ENCODE measurements at places on chromosomes 6 and 20. TPM values are rescaled to one million over a fixed set of nuclear protein-coding genes. Genes with fewer than 3 reads are reported as not detected.

Gene NKAPL
- 2.7 TPM for total RNA-seq

DNA sequence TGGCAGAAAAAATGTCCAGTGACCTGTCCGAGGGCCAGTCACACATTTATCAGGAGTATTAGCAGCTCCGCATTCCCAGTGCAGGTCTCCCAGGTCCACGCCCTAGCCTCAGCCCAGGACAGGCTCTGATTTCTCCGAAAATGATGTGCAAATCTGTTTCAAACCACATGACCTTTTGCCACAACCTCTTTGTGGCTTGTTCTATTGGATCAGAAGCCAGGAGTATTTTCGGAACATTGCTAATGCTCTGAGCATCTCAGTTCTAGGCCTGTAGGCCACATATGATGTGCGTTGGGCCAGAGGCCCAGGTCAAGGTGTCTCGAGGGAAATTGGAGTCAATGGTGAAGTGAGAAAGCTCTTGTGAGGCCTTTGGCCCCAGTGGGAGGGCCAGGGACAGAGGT is 40.4 kb downstream of the SNX5 start:
- DNase-seq, result peak; percentile 92

DNA sequence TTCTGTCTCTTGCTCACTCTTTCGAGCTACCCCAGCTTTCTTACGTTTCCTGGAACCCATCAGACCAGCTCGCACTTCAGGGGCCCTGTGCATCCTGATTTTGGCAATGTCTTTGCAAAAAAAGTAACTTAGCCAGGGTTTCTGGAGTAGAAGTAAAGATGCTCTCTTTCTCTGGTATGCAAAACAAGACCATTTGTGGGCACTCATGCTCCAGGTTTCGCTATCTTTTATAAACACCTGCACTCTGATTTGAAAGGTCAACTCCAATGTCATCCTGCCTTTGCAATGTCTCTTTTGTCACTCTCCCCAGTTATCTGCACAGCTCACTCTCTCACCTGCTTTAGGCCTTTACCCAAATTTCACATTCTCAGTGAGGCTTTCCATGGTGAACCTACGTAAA is 869.1 kb downstream of the QKI start:
- no peak for DNase-seq

Gene ZC2HC1B
- total RNA-seq, result not detected

Gene TPBG
- total RNA-seq, result 22.1 TPM

- no peak for DNase-seq
These were observed 122.2 kb downstream of the UNC5CL start for GRCh38 chr6:40916845-40917244.

DNA sequence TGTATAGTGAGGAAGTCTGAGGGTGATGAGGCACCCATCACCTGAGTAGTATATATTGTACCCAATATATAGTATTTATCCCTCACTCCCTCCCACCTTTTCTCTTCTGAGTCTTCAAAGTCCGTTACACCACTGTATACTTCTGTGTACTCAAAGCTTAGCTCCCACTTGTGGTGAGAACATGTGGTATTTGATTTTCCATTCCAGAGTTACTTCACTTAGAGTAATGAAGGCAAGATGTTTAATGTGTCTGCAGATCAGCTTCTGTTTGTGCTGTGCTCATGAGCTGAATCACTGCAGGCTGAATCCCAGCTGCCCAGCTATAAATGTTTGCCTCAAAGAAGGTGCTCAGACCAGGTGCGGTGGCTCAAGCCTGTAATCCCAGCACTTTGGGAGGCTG is 139.3 kb upstream of the FOXA2 start:
- no peak for DNase-seq

Gene SLC22A16
- total RNA-seq, result 1.00 TPM

DNA sequence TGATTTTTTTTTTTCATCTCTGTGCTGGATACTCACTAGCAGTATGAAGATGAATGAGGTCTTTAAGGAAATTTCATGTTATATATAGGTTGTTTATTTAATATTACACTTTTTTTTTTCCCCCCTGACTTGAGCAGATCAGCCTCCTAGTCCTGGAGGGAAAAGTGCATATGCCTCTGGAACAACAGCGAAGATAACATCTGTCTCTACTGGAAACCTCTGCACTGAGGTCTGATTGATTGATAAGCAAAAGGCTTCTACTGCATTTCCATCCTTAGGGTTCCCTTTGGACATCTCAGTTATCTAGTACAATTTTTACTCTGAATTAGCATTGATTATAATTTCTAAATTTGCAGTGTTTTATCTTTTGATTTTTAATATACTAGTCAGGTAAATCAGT is 49.8 kb upstream of the KIF25 start:
- DNase-seq, result no peak

DNA sequence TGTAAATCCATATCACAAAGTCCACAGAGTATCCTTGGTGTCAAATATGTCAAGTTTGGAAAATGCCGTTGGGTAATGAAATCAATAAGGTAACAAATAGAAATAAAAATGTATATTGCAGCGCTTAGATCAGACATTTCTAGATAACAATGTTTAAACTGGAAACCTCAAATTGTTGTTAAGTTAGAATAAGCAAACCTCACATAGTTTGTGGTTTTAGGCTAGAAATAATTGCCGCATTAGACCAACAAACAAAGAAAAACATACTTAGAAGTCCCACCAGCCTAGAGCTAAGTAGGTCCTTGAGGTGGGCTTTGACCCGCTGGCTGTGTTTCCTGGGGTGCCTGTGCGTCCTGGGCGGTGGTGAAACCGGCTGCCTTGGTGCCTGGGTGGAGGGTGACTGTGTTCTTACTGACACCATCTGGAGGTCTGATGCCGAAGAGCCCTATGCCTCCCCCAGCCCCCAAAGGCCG is 71.4 kb downstream of the DACT2 start:
- DNase-seq, result no peak

GRCh38 chr6:107185391-107185970 is 70.2 kb upstream of the BEND3 start:
- DNase-seq, result no peak

Gene SLC22A23
- 5.6 TPM for total RNA-seq

- DNase-seq, result no peak
These were observed 589 bp downstream of the RNF5 start for GRCh38 chr6:32178547-32179440.

GRCh38 chr6:52537001-52537753 is 39.7 kb downstream of the TRAM2 start:
- no peak for DNase-seq

Gene CCHCR1
- total RNA-seq, result 9.6 TPM

GRCh38 chr6:108968325-108969316 is 120.4 kb downstream of the ARMC2 start:
- no peak for DNase-seq

GRCh38 chr6:158879180-158879579 is 60.0 kb upstream of the EZR start:
- DNase-seq, result no peak

DNA sequence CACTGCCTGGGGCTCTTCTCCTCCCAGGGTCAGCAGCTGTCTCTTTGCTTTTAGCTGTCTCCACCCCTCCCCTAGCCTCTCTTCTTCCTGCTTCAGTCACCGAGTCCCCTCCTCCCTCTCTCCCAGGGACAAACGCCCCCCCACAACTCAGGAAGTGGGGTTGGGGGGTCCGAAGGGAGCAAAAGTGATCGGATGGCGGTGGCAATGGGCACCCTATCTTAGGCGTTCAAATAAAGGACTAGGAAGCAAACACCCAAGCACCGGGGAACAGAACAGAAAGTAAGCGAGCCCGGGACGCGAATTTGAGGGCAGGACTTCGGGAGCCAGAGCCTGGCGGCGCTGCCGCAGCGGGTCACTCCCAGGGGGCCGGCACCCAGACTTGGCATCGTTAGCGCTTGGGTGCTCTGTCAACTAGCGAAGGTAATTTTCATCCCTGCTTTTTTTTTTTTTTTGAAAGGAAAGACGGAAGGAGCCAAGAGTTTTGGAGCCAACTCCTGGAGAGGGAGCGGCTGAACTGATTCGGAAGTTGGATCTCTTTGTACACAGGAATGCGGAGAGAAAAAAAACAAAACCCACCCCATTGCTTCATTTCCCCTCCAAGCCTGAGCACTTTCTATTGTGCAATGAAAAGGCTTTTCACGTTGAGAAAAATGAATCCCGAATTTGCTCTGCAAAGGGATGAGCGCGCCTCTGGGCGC is 815 bp upstream of the ITPR3 start:
- DNase-seq, result no peak

Gene TRMT11
- total RNA-seq, result 22.4 TPM

Gene TCF15
- 2.2 TPM for total RNA-seq

DNA sequence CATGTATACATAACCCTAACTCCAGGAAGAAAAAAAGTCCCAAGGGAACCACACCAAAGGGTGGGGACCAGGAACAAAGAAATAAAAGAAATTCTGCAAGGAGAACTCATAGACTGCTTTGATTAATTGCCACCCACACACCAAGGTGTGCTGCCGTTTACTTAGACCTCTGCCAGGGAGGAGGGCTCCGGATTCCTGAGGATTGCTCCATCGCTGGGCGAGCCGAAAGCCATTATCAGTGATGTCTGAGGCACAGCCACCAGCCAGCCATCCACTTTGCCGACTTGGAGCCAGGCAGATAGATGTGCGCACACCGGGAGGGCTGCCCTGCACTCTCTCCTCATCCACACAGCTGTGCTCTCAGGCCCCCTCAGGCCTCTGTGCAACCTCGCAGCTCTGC is 272.7 kb upstream of the FOXQ1 start:
- DNase-seq, result no peak

Gene PI3
- total RNA-seq, result not detected

DNA sequence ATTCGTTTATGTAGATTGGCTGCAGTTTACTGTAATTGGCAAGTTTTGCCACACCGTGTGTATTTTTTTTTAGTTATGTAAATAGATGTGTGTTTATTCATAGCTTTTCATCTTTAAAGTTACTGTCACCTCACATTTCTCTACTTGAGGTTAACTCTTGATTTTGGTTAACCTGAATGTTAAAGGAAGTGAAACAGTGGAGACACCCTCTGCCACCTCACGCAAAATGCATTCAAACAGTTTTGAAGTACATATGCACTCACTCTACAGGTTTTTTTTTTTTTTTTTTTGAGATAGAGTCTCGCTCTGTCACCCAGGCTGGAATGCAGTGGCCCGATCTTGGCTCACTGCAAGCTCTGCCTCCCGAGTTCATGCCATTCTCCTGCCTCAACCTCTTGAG is 17.7 kb downstream of the OR2A4 start:
- DNase-seq, result no peak

Gene NHSL1
- 15.5 TPM for total RNA-seq

Gene SLC22A1
- 1.9 TPM for total RNA-seq

GRCh38 chr20:3193806-3194616 is 10.5 kb downstream of the DDRGK1 start:
- no peak for DNase-seq

GRCh38 chr6:135086414-135086764 is 31.8 kb upstream of the HBS1L start:
- DNase-seq, result no peak

Gene PRL
- not detected for total RNA-seq

Gene NKX2-2
- total RNA-seq, result 0.23 TPM

Gene PBOV1
- total RNA-seq, result not detected

GRCh38 chr6:145875496-145876211 is 61.1 kb upstream of the FBXO30 start:
- DNase-seq, result no peak

Gene REM1
- 6.7 TPM for total RNA-seq

- DNase-seq, result no peak
These were observed 110.2 kb downstream of the GJA10 start for GRCh38 chr6:90004511-90004910.

Gene ULBP2
- total RNA-seq, result 0.43 TPM

- DNase-seq, result no peak
These were observed 57.4 kb upstream of the PROKR2 start for GRCh38 chr20:5374171-5374570.

Gene HLA-DMB
- 8.0 TPM for total RNA-seq

DNA sequence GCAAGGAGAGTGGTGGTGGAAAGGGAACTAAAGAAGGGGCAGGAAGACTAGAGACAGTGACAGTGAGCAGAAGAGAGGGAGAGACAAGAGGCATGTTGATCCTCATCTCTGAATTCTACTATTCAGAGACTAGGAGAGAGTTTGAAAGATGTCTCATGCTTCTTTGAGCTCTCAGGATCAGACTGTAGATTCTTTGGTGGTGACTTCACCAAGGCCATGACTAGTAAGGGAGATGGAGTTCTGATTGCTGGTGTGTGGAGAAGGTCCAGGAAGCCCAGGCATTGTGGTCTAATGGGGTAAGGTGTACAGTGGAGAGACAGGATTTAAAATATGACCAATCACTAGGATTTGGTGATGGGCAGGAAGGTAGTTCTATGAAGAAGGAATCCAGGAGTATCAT is 713 bp downstream of the WFDC9 start:
- no peak for DNase-seq

- DNase-seq, result no peak
These were observed 19.1 kb downstream of the GCNT2 start for GRCh38 chr6:10540073-10540746.

- no peak for DNase-seq
These were observed 43.2 kb downstream of the ELMO2 start for GRCh38 chr20:46362921-46363867.

DNA sequence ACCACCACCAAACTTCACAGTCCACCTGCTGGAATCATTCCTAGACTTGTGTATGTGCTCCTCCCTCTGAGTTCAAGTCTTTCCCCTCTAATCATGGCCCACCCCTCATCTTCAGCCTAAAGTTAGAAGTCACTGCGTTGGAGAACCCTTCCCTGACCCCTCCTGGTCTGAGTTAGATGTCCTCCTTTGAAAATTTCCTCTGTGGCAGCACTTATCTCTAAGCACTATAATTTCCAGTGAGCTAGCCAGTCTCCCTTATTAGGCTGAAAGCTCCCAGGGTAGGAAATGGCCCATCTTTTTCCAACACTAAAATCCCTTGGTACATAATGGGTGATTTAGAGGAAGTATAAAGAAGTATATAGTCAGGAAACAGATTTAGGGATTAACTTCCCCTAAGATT is 63.2 kb downstream of the SESN1 start:
- no peak for DNase-seq

DNA sequence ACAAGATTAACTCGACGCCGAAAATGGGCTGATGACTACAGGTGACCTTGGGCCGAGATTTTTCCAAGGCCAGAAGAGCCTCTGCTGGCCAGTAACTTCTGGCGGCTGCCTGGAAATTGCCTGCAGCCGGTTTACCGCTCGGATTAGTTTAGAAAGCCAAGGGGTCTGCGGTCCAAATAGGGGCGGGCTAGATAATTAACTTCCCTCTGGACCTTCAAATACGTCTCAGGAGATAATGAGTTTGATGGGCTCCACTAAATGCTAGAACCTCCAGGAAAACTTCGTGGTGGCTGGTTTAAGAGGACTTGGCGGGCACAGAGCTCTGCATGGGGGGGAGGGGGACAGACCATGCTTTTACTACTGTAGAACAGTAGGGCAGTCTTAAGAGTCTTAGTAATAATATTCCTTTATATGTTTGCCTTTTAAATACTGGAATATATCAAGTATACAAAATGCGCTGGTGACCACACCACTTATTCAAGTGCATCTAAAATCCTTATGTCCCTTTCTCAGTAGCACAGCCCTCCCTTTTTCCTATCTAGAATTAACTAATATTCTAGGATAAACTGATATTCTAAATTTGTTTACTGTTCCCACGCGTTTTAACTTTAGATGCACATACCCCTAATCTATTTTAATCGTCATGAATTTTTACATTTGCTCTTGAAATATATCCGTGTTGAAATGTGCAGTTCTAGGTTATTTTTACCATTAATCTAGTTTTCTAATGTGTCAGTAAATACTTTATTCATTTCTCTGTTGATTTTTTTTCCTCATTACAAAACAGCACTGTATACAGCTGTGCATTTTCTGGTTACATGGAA is 107.5 kb upstream of the PRSS16 start:
- no peak for DNase-seq

GRCh38 chr20:37353285-37353849 is 7.4 kb downstream of the SRC start:
- peak; percentile 64 for DNase-seq

GRCh38 chr20:1197801-1198200 is 5.5 kb upstream of the C20orf202 start:
- no peak for DNase-seq
